ENCODE measurements at places on chromosomes 2 and 18.

DNA sequence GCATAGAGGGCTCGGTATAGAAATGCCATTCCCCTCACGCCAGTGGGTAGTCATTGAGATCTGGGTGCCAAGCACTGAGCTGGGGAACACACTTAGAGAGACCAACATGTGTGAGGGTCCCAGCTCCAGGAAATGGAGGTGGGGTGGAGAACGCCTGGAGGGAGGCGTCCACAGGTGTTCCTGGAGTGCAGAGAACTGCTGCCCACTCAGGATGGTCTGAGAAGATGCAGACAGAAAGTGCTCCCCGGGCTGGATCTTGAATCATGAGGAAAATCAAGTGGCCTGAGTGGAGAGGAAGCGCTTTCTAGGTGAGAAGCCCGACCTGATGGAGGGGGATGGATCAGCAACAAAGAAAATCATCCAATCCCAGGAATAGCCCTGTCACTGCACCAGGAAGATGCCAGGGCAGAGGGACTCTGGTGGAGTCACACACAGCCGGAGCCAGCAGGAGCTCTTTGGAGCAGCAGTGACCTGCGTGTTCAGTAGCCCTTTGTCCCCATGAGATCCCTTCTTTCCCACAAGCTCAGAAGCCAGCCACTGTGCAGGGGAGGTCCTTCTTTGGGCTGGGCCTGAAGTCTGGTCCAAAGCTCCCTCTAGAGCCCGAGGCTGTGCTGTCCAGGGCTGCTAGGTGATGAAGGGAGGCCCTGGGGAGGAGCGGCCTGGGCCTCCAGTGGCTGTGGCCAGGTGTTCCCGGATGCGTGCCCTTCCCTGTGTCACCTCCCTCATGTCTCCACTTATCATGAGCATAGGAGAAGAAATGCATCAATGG is 112.3 kb downstream of the RNF144A start:
- DNase-seq, result no peak

- DNase-seq, result peak; percentile 33
Measured at GRCh38 chr18:48832938-48833700, 117.6 kb downstream of the SMAD7 start.

- DNase-seq, result no peak
Measured at GRCh38 chr2:155633887-155634570, 698.5 kb downstream of the NR4A2 start.

- DNase-seq, result no peak
Measured at GRCh38 chr2:197960786-197961185, 156.4 kb downstream of the PLCL1 start.

DNA sequence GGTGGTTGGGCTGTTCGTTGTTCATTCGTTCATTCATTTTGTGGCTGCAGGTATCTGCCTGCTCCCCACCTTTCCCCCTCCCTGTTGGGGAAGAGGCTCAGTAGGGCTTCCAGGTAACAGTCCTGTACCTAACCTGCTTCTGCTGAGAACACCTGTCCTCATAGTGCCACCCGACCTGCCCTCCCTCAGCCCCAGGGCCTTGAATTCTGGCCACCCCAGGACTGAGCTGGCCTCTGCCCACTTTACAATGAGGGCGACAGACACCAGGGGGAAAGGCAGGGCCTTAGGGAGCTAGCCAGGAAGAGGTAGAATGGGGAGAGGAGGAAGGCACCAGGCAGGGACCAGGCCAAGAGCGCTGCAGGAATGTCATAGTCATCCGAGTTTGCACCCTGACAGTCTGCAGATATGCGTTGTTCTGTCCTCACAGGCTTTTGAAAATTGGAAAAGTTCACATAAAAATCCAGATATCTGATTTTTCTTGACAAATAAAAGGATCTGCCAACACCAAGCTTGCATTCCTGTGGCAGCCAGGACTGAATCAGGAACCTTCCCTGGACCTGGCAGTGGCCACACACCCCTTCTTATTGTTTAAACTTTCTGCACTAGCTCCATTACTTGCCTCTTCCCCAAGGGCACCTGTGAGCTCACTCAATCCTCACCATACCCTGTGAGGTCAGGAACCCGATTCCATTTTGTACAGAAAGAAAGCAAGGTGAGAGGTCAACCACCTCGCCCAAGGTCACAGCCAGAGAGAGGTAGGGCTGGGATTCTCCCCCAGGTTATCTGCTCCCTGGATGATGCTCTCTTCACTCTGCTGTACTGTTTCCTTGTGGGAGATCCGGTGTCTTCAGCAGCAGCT is 35.3 kb upstream of the MRPL33 start:
- no peak for DNase-seq

DNA sequence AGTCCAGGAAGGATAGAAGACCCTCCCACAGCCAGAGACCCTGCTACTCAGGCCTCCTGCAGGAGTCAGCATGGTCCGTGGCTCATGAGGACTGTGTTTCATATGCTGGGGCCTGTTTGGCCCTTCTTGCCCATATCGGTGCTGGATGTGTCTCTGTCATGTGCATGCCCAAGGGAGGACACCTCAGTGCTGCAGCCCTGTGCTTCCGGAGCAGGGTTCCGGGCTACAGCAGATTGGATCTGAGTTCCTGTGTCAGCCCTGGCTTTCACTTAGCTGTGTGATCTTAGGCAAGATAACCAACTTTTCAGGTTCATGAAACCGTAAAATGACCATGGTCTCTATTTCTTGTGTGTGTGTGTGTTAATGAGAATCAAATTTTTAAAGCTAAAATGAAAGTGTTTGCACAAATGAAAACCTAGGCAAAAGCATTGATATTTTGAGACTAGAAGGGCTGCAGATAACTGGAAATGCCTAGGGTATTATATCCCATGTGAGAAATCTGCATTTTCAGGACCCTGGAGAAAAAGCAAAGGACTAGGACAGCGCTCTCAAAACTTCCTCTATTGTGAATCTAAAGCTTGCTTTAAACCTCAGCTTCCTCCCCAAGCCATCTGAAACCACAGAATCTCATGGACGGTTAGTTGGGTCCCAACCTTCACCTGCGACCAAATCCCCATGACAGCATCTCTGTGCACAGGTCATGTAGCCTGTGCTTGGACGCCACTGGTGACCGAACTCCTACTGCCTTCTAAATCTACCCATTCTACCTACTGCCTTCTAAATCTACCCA is 58.8 kb upstream of the CAPN13 start:
- DNase-seq, result no peak

DNA sequence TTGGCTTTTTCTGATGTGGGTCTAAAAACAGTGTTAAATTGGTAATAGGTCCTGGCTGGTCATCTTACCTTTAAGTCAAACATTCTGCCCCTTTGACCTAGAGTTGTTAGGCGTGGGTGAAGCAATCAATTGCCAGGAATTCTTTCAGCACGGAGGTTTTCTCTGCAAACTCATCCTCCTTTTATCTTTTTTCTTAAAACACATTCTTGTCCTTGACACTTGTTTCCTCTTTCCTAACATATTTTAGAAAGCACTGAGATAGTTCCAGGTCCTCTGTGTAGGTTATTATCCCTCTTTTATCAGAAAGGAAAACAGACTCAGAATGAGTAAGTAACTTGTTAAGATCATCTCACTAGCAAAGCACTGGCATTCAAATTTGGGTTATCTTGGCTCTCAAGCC is 18.6 kb upstream of the AP1S3 start:
- no peak for DNase-seq

DNA sequence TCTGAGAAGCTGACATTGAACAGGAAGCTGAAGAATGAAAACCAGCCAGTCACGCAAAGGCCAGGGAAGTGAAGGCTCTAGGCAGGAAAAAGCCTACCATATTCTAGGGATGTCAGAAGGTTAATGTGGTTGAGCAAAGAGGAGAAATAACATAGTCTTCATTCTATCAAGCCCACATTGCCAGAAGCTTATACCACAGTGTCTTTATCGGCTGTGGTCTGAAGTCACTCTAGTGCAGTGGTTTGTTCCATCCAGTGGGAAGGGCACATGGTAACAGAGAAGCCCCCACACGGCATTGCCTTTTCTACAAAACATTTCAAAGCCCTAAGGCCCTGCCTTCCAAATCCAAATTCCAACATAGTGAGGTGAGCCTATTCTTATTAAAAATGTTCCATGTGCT is 311.3 kb downstream of the TNS1 start:
- no peak for DNase-seq

GRCh38 chr2:85930129-85931124 is 41.6 kb upstream of the ST3GAL5 start:
- no peak for DNase-seq
